ENCODE measurements at places on chromosomes 1 and 21. TPM values are rescaled to one million over a fixed set of nuclear protein-coding genes. Genes with fewer than 3 reads are reported as not detected.

The DHX9 gene
- 84.4 TPM for total RNA-seq

The S100B gene
- not detected for total RNA-seq

The SPRR2B gene
- total RNA-seq, result 1.0 TPM

The TFF1 gene
- total RNA-seq, result not detected

The TEKT2 gene
- total RNA-seq, result under 0.01 TPM

The ERRFI1 gene
- 266 TPM for total RNA-seq

The HSD17B7 gene
- total RNA-seq, result 19.4 TPM

The SPATA46 gene
- total RNA-seq, result not detected

The VHLL gene
- not detected for total RNA-seq

Data from nasal cavity respiratory epithelium epithelial cell of viscerocranial mucosa (primary cell).